ENCODE measurements at places on chromosomes 3 and 15.

GRCh38 chr15:78875107-78875914 is 2.6 kb downstream of the MORF4L1 start:
- no peak for DNase-seq

DNA sequence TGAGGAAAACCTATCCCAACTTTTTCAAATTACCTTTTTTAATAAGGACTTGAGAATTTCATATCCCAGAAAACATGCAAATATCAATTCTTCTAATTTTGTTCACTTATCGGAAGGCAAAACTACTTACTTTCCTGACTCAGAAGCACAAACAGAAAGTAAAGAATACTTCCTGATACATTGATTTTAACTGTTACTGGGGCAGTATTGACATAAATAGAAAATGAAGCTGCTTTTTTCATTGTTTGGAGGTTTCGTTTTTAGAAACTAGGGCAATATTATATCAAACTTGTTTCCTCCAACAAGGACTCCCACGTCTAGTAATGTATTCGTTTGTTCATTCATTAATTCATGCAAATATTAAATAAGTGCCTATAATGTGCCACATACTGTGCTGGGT is 19.1 kb downstream of the PAQR9 start:
- no peak for DNase-seq

DNA sequence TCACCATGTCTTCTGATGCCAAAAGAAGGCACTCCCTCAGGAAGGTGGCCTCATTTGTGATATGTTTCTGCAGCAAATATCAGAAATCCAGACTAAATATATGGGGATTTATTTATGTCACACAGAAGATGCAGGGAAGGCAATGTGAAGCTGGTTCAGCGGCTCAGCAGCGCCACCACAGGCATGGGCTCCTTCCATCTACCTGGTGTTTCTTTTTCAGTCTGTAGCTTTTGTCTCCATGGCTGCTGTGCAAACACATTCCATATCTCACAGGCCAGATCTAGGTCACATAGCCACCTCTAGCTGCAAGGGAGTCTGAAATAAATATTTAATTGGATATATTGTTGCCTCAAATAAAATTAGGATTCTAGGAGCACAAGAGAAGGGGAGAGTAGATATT is 502.1 kb upstream of the IL12A start:
- DNase-seq, result no peak

- DNase-seq, result no peak
Observed at GRCh38 chr3:183387797-183388196, 40.6 kb downstream of the MCF2L2 start.

- no peak for DNase-seq
Observed at GRCh38 chr3:60935709-60936108, 315.5 kb downstream of the FHIT start.

DNA sequence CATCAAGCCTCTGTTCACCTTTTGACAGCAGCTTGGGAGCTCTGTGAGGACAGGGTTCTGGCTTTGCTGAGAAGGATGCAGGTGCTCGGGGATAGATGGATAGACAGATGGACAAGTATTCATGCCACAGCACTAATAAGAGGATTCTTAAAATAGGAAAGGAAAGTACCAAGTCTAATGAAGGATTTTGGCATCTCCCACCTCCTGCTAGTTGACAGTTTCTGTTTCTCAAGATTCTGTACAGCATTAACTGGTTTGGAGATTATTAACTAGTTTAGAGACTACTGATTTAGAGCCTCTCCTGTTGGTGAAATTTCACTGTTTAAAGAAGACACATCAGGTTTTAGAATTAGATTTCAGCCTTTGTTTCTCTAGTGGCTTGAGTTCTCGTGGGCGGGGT is 152.3 kb downstream of the CACNA1D start:
- no peak for DNase-seq

GRCh38 chr15:94002041-94002440 is 229.3 kb upstream of the MCTP2 start:
- DNase-seq, result no peak

- DNase-seq, result no peak
Observed at GRCh38 chr15:85976986-85977385, 102.7 kb upstream of the AGBL1 start.

GRCh38 chr3:122183893-122184590 is 574 bp downstream of the CASR start:
- DNase-seq, result no peak

DNA sequence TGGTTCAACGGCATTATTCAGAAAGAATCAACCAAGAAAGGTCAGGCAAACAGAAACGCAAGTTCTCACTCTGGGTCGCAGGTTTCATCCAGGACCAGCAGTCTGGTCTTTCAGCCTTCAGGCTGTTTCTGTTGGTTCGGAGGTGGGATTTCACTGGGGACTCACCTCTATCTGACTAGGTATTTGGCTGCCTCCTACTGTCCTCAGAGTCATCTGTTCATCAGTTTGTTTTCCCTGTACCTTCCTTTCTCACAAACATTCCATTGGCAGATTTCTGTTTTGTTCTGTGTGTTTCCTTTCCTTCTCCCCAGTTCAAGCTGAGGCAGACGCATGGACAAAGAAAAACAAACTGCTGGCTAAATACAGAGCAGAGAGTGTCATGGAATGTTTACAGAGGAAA is 1046.6 kb upstream of the CFAP20DC start:
- no peak for DNase-seq

- peak; percentile 49 for DNase-seq
Observed at GRCh38 chr3:43892526-43892925, 201.8 kb downstream of the ABHD5 start.

GRCh38 chr15:39501366-39502081 is 79.4 kb upstream of the THBS1 start:
- DNase-seq, result no peak

GRCh38 chr3:72571052-72571451 is 277.2 kb downstream of the SHQ1 start:
- no peak for DNase-seq

- no peak for DNase-seq
Observed at GRCh38 chr3:188232656-188233055, 78.7 kb downstream of the LPP start.

Data from NCI-H1694 treated with DMSO at 0.1 percent for 48 hours (cell line).